ENCODE measurements at places on chromosomes 13 and 19.

DNA sequence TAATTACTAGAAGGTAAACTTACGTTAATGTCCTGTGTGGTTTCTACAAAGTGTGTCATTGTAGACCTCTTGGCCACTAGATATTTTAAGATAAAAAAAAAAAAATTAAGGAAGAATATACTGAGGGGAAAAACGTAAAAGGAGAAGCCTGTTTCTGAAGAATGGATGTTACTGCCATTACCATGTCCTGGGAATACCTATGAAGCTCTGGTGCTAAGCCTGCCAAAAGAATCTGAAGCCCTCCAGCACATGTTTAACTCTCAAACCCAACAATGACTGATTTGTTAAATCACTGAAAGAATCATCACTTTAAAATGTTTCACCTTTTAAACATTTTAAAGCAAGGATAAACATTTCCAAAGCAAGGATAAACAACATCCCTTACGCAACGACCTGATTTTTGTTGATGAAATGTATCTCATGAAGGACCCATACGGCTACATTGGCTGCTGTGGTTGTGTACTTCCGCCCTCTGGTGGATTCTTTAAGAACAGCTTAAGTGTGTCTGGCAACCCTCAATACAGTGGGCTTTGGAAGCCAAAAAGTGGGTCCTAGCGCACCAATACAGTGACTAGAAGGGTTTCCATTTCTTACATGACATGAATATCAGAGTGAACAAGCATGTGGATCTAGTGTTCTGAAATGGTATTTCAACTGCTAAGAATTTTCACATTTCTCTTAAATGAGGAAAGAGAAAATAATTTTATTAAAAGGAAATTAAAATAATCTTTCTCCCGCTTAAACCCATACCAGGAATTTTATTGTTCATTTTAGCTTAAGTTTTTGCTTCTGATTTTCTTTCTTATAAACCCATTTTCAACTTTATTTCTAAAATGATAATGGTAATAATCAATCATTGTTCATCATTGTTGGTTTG, 74.5 kb upstream of the RAP2A start:
- peak; percentile 6 for DNase-seq

DNA sequence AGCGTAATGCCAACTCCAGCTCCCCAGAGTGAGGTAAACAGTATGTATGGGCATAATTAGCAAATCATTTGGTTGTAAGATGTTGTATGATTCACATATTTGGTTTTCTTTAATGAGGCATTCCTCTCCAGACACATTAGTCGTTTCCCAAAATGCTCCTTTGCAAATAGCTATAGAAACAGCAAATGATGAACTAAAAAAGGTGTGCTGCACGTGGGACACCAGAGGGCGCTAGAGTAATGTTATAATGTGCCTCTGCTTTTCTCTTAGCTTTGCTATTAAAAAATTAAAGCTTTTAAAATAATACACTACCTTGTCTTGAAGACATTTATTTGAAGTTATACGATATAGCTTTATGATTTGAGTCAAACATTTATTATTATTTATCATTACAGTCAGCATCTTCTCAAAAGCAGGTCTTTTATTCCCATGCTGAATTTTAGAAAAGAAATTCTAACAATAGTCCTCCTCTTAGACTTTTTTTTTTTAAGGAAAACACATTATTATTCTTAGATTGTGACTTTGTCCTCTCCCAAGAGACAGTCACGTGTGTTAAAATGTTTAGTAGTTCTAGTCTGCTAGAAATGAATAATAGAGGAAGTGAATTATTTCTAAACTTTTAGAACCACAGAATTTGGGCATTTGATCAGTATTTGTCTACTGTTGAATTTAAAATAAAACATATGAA, 121.6 kb upstream of the FRY start:
- peak; percentile 17 for DNase-seq

- no peak for DNase-seq
Measured at GRCh38 chr19:45450012-45450333, 17.8 kb upstream of the FOSB start.

DNA sequence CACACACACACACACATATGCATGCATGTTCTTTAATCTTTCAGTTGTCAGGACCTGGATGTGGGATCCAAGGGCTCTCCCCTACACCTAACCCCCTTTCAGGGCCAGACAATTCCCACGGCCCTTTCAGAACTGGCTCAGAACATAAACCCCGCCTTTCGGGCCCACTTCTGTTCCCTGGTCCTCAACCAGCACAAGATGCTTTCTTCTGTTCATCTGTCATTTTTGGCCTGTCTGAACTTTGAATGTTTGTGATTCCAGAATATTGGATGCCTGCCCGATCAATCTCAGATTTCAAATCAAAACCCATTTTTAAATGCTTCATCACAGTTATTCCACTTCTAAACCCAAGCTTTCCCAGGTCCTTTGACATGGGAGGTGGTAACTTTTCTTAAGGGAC, 167.3 kb downstream of the USP12 start:
- DNase-seq: no peak

GRCh38 chr13:102325321-102325720, 76.5 kb downstream of the FGF14 start:
- no peak for DNase-seq

- DNase-seq: no peak
Measured at GRCh38 chr13:94917824-94918223, 205.5 kb upstream of the SOX21 start.

DNA sequence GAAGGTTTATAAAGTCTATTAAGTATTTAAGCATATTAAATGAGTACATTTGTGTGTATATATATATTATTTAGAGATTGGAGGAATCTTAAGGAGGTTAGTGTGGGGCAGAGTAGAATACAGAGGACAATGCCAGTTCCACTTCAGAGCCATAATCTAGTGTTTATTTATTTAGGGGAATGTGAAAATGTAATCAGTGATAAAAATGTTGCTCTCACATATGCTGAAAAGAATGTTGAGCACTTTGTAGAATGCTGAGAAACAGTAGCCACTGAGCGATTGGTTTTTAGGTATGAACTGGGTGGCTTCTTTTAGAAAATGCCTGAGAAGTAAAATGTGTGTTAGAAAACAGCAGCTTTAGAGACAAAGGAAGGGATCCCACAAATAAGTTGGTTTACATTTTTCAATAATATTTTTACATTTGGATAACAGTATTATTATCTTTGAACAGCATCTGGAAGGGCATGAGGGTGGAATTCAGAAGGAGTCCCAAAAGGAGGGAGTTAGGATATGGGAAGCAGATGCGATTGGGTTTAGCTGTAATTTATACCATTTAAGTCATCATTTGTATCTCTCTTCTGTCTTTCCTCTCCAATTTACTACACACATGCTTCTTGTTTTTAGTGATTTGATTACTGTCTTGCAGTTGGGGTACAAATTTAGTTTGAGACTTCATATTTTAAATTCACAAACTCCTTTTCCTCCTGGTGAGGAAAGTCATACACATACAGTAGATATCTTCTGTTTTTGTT, 68.6 kb downstream of the NDFIP2 start:
- DNase-seq: no peak

GRCh38 chr19:16670291-16670690, 9.4 kb downstream of the TMEM38A start:
- no peak for DNase-seq

DNA sequence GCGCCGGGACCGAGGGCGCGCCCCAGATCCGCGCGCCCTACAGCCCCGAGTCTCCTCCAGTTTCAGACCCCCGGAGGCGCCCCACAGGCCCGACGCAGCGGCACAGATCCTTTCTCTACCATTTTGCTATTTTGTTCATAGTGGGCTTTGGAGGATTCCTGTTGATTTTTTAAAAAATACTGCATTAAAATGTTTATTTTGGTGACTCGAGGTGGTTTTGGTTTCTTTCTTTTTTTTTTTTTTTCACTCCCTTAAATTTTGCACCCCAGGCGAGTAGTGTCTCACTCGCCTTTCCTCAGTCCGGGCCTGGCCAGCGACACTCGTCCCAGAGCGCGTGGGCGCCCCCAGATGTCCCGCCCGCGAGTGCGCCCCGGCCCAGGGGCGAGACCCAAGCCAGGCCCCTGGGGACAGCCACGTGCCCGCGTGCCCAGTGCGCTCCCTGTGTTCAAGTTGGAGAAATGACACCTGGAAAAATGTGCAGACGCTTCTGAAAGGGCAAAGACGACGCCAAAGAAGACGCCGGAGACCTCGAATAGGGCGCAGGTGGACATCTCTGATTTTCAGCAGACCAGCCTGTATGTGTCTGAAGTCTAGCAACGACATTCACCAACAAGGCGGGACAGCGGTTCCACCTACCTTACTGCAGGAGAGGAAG, 471 bp upstream of the INSR start:
- no peak for DNase-seq

- DNase-seq: no peak
Measured at GRCh38 chr19:15538774-15539173, 30.4 kb downstream of the CYP4F22 start.

DNA sequence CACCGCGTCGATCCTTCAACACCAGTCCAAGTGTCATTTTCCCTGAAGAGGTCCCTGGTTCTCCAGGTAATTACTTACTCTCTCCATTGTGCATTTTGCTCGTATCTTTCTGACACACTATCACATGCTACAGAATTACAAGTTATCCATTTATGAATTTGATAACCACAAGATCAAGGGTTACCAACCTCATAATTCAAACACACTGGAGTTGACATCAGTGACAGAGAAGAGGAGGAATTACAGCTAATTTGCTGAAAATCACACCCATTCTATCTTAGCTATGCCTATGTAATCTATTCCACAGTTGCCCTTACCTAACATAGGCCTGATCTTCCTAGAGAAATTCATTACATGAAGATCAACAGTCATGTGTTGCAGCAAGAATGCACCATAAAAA, 14.2 kb downstream of the ZC3H13 start:
- no peak for DNase-seq

- no peak for DNase-seq
Measured at GRCh38 chr13:100600915-100601314, 12.3 kb upstream of the GGACT start.

DNA sequence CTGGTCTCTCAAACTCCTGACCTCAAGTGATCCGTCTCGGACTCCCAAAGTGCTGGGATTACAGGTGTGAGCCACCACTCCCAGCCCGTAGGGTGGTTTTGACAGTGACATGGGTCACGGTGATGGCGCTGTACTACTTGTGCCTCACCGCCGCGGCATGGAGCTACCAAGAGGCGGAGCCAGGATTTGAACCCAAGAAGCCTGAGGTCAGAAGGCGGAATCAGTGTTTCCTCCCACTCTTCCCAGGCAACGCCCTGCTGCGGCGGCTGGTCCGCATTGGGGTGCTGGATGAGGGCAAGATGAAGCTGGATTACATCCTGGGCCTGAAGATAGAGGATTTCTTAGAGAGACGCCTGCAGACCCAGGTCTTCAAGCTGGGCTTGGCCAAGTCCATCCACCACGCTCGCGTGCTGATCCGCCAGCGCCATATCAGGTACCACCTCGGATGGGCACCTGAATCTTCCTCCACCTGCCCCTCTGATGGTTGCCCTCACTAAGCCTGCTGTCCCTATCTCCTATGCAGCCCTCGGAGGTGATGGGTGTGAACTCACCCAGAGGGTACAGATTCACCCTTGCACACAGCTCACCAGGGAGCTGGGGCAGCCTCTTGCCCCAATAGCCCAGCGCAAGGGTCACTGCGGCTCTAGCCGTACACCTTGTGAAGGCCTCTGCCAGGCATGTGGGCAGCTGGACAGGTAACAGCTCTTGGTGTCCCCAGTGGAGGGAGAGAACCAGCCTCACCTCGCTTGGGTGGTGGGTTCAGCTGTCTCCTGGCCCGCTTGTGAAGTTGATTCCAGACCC, 5.6 kb downstream of the RPS9 start:
- DNase-seq: no peak

DNA sequence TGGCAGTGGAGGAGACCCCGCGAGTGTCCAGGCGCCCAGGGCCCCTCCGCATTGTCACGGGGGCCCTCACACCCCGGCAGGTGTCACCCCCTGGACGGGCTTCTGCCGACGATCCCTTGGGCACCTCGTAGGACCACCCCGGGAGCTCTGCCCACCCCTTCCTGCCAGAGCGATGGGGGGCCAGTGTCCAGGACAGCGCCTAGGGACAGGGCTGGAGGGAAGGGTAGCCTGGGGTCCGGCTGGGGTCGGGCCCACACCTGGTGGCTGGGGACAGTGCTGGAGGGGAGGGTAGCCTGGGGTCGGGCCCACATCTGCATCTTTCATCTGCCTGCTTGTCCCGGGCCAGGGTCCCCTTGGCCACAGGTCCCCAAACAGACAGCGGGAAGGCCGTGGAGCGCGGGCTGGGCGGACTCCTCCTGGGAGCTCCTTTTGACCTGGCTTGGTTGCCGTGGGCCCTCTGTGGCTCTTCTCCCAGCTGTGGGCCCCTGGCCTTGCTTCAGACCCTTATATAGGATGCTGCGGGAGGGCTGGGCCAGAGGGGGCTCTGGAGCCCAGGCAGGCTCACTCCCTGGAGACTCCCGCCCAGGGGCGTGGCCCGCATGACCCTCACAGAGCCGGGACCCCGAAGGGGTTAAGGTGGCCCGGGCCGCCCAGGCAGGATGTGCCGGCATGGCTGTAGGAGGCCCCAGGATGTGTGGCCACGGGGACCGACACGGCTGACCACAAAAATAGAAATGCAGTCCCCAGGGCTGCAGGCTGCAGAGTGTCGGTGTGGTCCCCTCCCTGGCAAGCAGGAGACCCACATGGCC, 74.1 kb upstream of the MCF2L start:
- DNase-seq: no peak

GRCh38 chr19:6694147-6694815, 24.3 kb upstream of the TNFSF14 start:
- DNase-seq: no peak

- DNase-seq: no peak
Measured at GRCh38 chr13:48885027-48885395, 90.7 kb upstream of the FNDC3A start.

GRCh38 chr19:7748171-7748570, 837 bp upstream of the CD209 start:
- DNase-seq: no peak

DNA sequence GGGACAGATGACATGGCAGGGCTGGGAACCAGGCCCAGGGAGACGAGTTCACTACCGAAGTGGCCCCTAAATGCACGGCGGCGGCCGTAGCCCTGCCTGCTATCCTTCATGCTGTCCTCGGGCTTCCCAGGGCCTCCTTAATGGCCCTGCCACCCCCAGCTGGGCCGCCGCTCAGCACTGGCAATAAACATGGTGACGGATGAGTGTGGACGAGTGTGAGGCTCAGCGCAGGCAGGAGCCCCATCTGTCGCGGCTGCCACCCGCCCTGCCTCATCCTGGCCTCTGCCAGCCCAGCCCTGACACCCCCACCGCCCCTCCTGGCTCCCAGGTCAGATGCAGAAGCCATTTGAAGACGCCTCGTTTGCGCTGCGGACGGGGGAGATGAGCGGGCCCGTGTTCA, 13.6 kb downstream of the PIN1 start:
- no peak for DNase-seq

DNA sequence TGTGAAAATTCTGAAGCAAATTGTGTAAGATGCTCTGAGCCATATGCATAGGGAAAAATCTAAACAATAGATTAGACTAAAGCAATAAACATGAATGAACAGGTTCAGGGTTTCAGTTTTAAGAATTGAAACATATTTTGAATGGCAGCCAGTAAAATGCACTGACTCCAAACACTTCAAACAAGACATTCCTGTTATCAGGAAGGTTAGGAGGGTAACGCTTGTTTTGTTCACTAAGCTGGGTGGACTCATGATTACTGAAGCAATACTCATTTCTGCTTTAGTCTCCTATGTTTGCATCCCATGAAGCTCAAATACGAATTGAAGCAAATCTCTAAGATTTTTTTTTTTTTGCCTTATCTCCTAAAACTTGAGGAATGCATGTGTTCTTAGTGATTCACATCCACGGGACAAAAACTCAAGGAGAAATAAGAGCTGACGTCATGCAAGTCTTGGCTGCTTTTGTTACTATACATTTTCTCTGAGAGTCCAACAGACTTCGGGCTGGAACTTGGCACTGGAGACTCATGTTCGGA, 29.1 kb upstream of the IGFL4 start:
- DNase-seq: no peak
